ENCODE measurements at places on chromosomes 7 and 10.

- DNase-seq = no peak
These were observed 18.8 kb upstream of the ZNF862 start for GRCh38 chr7:149819141-149819960.

DNA sequence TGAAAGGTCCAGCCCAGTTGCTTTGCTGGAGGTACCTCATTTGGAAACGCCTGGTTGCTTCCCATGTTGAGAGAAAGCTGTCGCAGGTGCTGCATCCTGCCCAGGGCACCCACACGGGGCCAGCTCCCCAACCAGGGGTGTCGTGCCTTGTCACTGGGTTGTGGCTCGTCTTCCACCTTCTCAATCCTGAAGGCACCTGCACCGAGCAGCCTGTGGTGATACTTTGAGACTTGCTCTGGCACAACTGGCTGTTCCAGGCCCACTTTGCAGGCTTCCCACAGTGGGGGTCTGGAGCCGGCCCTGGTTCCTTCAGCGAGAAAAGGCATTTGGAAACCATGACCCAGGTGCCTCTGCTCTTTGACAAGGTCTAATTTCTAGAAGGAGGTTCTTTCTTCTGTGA, 197.3 kb upstream of the PPP2R2D start:
- DNase-seq = no peak

DNA sequence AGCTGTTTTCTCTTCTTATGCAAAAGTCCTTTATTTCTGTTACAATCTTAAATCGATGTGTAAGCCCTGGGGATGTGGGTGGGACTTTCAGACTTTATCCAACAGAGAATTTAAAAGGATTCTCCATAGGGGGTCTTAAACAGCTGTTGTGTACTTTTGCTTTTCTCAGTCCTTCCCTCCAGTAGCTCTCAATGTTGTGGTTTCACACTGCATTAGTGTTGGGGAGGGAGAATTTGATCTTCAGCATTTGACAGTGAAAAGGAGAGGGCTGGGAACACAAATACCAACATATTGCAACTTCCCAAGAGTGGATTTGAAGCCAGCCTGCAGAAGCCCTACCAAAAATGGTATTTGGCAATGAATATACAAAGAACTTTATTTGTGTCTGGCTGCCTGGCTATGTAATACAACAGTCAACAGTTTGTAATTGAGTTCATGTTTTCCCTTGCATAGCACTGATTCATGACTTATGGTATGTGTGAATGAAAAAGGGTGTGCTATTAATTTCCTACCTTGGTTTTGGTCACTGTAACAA, 80.1 kb upstream of the CAPZA2 start:
- DNase-seq = no peak

DNA sequence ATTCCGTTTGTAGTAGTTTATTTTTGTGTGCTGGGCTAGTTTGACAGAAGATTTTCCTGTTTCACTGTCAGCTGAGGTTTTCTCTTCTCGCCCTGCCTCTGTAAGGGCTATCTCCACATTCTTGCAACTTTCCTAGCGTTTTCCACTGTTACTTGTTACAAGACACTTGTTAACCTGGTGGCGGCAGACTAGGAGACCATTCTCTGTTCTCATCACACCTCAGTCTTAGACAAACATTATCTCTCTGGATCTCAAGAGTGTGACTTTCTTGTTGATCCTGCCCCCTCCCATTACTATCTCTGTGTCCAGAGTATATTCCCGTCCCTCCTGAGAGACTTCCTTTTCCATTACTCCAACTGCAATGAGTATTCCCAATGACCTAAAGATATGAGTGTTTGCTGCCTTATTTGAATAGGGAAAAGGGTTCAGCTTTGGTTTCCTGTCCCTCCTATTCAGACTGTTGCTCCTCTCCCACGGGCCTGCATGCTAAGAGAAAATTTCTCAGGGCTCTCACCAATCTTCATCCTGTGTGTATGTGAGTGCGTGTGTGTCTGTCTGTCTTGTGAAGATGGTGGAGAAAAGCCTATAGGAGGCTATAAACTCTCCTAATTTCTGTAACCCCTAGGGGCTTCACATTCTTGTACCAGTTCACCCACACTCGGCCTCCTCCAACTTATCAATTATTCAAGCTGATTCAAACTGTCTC, 722.4 kb upstream of the POT1 start:
- DNase-seq = no peak

DNA sequence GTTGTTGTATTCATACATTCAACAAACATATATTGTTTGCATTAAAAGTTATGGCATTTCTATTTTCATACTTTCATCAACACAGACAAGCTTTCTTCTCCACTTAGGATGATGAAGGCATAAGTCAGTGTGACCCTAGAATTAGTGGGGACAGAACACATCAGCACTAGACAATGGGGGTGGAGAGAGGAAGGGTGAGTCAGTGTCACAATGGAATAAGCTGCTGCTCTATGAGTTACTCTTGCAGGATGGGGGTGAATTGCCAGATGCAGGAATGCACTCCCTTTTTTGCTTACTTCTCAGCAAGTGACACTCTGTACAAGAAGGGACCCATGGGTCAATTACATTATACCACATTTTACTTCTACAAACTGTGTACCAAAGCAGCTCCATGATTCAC, 74.0 kb downstream of the DGKI start:
- DNase-seq = peak; percentile 25

- DNase-seq = no peak
These were observed 135.9 kb downstream of the NRP1 start for GRCh38 chr10:33198610-33199009.

- DNase-seq = no peak
These were observed 222.9 kb upstream of the CELF2 start for GRCh38 chr10:10794791-10795191.

DNA sequence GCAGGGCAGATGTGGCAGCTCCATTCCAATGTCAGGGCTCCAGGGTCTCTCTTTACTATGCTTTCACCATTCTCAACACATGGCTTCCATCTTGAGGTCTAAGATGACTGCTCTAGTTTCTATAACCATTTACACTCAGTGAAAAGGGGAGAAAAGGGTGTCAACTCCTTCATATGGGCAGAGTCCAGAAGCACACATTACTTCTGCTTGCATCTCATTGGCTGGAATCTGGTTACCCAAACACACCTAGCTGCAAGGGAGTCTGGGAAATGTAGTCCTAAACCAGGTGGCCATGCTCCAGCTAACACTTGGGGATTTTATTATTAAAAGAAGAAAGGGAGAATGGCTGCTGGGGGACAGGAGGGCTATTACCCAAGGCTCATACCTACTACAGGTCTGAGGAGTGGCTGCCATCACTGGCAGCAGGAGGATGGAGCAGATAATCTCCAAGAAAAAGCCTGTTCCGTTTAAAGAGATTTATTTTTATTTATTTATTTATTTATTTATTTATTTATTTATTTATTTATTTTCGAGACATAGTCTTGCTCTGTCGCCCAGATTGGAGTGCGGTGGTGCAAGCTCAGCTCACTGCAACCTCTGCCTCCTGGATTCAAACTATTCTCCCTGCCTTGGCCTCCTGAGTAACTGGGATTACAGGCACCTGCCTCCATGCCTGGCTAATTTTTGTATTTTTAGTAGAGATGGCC, 29.1 kb upstream of the LBX1 start:
- DNase-seq = no peak

DNA sequence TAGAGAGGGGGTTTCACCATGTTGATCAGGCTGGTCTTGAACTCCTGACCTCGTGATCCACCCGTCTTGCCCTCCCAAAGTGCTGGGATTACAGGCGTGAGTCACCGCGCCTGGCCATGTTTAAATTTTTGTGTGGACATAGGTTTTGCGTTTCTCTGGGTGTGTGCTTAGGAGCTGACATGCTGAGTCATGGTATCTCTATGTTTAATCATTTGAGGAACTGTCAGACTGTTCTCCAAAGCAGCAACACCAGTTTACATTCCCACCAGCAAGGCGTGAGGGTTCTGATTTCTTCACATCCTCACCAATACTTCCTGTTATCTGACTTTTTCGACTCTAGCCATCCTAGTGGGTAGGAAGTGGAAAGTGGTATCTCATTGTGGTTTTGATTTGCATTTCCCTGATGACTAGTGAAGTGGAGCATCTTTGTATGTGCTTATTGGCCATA, 153.7 kb downstream of the DNAJB6 start:
- DNase-seq = peak; percentile 41

- DNase-seq = peak; percentile 87
These were observed 39.1 kb upstream of the PFKFB3 start for GRCh38 chr10:6163364-6164270.

- no peak for DNase-seq
These were observed 1.5 kb downstream of the FRAT1 start for GRCh38 chr10:97320480-97321031.

DNA sequence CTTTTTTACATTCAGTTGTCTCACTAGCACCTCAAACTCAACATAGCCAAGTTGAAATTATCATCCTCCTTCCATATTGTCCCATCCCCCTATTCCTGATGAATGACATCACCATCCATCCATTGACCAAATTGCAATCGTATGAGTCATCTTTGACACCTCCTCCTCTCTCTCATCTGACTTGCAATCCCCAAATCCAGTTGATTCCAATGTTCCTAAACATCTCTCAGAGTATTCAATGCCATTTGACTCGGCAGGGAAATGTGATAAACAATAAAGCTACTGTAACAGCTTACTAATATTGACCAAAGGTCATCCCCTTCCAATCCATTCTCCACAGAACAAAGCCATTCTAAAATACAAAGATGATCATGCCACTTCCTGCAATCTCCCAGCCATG, 1047.8 kb downstream of the NRG3 start:
- DNase-seq = peak; percentile 7

GRCh38 chr7:1109581-1110310, 21.8 kb downstream of the GPER1 start:
- no peak for DNase-seq

DNA sequence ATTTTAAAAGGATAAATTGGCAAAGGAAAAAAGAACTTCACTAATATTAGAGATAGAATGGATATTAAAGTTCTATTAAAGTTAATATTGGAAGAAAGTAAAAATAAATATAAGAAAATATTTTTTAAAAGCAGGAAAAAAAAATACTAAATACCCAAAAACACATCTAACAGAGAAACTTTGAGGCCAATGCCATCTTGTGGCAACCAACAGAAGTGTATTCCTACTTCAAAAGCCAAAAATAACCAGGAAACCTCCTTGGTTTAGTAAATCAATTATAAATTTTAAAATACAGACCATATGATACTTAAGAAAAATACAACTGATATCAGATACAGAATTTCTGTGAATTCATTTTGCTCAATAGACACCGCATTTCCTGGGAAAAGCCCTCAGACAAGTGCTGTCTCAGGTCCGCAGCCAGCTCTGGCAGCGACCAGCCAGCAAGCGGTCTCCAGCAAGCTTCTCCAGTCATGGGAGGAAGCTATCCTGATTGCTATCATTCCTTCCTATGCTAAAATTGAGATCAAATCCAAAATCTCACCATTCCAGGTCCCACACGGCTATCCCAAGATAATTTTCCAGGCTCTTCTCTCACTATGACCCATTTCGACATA, 65.3 kb downstream of the LMBR1 start:
- DNase-seq = peak; percentile 55

DNA sequence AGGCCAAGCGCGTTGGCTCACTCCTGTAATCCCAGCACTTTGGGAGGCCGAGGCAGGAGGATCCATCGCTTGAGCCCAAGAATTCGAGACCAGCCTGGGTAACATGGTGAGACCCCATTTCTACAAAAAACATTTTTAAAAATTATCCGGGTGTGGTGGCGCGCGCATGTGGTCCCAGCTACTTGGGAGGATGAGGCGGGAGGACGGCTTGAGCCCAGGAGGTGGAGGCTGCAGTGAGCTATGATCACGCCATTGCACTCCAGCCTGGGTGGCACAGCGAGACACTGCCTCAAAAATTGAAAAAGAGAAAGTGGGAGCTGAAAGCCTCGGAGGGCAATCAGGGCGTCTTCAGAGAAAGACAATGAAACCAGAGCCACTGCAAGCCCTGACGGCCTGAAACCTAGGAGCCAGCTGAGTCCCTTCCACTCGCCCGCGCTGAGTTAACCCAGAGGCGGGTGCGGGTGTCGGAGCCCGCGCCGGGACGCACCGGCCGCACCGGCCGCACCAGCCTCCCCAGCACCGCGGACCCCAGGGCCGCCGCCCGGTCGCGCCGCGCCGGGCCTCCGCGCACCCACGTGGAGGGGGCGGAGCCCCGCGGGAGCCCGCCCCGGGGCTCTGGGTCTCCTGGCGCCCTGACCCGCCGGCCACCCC, 22.4 kb downstream of the ZFAND2A start:
- DNase-seq = no peak

- DNase-seq = peak; percentile 88
These were observed 1.5 kb downstream of the IL6 start for GRCh38 chr7:22728401-22729029.

DNA sequence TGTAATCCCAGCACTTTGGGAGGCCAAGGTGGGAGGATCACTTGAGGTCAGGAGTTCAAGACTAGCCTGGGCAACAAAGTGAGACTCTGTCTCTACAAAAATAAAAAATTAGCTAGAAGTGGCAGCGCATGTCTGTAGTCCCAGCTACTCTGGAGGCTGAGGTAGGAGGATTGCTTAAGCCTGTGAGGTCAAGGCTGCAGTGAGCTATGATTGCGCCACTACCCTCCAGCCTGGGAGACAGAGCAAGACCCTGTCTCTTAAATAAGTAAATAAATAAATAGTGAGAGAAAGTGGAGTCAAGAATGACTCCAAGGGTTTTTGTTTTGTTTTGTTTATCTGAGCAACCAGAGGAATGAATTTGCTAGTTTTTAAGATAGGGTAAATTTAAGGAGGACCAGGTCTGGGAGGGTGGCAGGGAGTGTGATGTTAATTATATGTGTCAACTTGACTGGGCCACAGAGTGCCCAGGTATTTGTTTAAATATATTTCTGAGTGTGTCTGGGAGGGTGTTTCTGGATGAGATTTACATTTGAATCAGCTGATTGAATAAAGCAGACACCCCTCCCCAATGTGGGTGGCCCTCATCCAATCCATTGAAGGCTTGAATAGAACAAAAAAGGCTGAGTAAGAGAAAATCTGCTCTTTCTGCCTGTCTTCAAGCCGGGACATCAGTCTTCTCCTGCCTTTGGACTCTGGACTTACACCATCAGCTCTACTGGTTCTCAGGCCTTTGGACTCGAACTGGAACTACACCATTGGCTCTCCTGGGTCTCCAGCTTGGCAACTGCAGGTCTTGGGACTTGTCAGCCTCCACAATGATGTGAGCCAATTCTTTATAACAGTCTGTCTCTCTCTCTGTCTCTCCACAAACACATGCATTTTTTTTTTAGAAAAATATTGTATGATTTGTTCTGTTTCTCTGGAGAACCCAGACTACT, 23.5 kb downstream of the IMPDH1 start:
- DNase-seq = no peak

- DNase-seq = no peak
These were observed 2.6 kb downstream of the CNPY4 start for GRCh38 chr7:100122067-100122466.

GRCh38 chr10:101122270-101123084, 8.6 kb upstream of the TLX1 start:
- DNase-seq = no peak

GRCh38 chr10:114520453-114520852, 116.2 kb upstream of the AFAP1L2 start:
- no peak for DNase-seq

- no peak for DNase-seq
These were observed 13.5 kb downstream of the ATP5MK start for GRCh38 chr10:103382769-103383168.

GRCh38 chr7:116836911-116837310, 25.5 kb upstream of the CAPZA2 start:
- DNase-seq = no peak

- no peak for DNase-seq
These were observed 546.8 kb downstream of the LRMDA start for GRCh38 chr10:75978213-75978612.

- peak; percentile 50 for DNase-seq
These were observed 580 bp downstream of the ZNF775 start for GRCh38 chr7:150379441-150380379.
